ENCODE measurements at places on chromosomes 7 and 10.

DNA sequence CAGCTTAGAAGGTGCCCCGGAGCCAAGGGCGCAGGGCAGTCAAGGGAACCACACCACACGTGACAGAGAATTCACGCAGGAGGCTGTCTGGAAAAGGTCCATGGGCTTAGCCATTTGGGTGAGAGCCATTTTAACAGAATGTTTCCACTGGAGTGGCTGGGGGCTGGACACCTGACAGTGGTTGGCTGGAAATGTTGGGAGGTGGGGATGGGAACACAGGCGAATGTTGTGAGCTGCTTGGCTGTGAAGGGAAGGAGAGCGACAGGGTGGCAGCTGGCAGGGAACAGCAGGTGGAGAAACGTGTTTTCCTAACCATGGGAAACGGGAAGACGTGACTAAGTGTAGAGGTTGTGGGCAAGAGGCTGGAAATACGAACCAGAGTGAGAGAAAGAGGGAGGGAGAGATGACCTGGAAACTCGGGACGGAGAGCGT lies 100.5 kb upstream of the ZNF32 start:
- DNase-seq: no peak

DNA sequence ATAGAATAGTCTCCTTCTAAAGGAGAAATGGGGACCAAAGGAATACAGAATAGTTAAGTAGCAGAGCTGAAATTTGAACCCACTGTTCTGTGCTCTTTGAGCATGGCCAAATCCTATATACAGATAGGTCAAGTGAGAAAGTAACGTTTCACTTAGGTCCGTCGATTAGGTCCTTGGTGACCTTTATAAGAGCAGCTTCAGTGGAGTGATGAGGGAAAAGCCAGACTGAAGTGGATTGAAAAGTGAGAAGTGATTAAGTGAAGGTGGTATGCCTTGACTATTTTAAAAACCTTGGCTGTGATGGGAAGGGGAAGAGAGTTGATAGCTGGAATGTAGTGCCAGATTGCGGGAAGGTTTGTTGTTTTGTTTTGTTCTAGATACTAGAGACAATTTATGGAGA lies 10.6 kb upstream of the LSMEM1 start:
- DNase-seq: no peak

DNA sequence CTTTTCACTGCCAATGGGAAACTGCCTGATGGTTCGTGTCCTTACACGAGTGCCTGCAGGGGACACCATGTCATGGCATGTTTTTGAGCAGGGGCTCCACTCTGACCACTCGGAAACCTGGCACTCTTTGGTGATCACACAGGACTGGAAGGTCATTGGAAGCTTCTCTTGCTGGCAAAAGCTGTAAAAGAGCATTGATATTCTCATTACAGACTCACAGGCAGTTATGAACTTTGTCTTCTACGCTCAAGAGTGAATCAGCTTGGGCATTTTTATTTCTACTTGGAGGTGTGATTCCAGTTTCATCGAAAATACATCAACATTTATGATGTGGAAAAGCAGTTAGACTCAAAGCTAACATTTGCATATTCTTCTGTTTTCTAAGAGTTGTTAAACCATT lies 238.7 kb downstream of the THSD7A start:
- DNase-seq: no peak

DNA sequence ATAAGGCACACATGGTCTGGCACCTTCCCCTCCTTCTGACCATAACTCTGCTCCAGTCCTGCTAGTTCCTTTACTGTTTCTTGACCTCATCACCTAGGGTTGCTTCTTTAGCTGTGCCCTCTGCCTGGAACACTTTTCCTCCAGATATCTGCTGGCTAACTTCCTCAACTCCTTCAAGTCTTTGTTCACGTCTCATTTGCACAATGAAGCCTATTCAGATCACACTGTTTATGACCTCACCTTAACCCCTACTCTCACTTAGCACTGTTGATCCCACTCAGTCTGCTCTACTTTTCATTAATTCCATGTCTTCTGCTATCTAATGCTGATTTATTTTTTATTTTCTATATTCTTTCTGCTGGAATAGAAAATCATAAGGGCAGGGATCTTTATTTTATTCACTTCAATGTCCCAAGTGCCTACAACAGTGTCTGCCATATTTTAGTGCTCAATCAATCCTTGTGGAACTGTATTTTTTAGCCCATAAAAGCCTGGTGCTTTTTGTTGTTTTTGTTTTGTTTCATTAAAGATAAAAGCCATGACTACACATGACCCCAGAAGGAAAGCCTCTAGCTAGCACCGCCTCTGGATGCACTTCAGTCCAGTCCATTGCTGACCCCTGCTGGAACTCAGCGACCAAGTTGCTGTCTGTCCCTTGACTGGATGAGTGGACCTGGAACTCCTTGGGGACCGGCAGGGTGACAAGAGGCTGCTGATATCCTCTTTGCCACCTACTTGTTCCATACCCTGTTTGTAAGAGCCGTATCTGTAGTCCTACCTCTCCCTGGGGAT lies 12.3 kb downstream of the KLF14 start:
- peak; percentile 74 for DNase-seq

GRCh38 chr10:68625316-68625921 lies 65.3 kb downstream of the TET1 start:
- DNase-seq: no peak
